SK-N-MC (cell line): ENCODE measurements at places on chromosomes 7 and 10.

- no peak for DNase-seq
Observed at GRCh38 chr7:27484451-27484850, 178.2 kb downstream of the HIBADH start.

DNA sequence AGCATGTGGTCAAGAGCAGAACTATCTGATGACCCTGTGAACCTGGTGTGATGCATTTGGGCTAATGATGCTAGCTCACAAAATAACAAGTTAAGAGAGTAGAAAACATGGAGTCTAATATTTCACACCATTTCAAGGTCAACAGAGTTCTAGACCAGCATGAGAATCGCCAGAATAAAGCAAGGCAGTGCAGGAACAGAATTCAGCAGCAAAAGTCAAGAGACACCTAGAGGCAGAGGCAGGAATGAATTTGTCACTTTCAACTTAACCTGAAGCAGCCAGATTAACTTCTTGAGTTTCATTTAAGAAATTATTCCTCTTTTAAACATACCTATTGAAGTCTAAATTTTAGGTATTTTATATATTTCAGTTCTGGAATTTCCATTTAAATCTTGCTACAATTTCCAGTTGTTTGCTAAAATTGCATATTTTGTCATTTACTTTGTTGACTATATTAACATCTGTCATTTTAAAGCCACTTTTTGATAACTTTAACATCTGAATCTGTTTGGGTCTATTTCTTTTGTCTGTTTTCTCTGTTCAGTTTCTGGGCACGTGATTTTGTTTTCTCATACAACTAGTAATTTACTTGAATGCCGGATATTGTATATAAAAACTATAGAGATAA lies 44.2 kb upstream of the PRSS58 start:
- no peak for DNase-seq

- no peak for DNase-seq
Observed at GRCh38 chr10:132466520-132467463, 69.8 kb downstream of the PWWP2B start.

DNA sequence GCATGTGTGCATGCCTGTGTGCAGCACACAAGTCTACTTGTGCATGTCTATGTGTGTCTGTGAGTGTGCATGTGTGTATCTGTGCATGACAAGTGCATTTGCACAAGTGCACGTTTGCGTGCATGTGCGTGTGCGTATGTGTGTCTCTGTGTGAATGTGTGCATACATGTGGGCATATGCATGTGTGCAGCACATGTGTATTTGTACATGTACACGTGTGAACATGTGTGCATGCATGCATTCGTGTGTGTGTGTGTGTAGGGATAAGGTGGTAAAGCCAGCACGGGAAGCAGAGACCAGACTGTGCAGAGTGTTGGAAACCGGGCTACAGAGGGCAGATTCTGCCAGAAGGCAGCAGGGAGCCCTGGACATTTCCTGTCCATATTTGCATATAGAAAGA lies 35.9 kb upstream of the GNA12 start:
- DNase-seq: no peak

DNA sequence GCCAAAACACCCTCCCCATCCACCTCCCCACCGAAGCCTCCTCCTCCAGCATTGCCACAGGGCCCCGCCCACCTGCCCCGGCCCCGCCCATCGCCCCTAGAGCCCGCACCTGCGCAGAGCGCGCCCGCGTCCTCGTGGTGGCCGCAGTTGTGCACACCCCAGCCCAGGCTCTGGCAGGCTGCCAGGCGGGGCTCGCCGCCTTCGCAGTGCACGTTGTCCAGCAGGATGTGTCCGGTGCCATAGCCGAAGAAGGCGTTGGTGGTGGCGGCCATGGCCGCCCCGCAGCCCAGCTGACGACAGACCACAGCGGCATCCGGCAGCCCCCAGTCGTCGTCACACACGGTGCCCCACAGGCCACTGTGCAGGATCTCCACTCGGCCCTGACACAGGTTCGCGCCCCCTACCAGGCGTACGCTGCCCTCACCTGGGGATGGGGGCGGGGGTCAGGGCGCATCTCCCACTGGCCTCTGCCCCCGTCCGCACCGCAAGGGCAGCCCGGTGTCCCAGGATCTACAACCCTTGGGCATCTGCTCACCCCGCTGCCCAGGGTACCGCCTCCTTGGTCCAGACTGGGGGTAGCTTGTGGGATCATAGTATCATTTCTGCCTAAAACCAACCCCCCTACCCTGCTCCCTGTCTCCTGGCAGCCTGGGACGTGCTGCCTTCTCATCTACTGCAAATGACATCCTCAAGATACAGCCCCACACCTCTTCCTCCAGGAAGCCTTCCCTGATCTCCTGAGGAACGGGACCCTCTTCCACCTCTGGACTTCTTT lies 11.9 kb downstream of the SSC4D start:
- no peak for DNase-seq

- no peak for DNase-seq
Observed at GRCh38 chr7:148698007-148698396, 701 bp upstream of the CUL1 start.

DNA sequence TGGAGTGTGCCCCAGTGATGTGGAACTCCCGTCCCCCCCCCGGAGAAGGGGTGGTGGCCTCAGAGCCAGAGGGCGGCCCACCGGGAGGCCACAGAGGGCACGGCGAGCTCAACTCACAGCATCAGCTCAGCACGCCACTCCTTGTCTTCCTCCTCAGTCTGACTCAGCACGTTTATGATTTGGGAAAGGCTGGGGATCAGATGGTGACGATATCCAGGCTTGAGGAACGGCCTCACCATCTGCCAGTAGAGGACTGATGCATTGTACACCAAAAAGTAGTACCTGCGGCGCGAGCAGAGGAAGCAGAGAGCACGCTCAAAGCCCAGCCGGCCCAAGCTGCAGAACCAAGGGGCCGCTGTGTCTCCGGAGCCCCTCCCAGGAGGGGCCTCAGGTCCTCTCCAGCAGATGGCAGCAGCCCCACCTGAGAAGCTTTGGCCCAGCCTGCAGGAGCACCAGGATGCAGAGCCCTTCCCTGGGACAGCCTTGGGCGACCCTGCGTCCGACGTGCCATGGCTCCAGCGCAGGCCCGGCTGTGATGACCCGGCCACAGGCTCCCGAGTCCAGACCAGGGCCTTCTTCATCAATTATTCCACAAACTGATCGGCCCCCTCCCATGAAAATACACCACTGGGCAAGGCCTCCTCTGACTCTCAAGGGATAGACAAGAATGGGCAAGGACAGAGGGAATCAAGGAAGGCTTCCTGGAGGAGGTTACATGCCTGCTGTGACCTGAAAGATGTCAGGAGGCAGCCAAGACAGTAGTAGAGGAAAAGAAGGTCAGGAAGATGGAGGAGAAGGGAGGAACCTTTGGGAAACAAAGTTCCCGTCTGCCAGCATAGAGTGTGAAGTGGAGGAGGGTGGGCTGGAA lies 3.7 kb downstream of the CFAP46 start:
- DNase-seq: no peak

DNA sequence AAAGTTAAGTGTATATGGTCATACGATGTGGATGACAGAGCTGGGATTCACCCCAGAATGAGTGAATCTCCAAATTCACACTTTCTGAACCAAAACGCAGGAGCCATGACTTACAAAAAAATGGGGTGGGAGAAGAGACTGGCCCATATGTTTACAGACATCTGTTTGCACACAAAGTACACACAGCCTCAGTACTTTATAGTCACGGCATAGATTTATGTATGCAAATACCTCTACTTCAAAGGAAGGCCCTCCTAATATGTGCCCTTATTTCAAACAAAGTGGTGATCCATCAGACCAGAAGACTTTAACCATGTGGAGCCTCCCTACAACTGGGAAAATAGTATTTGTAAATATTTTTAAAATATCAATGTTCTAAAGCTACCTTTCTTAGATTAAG lies 22.2 kb upstream of the JMJD1C start:
- DNase-seq: no peak
